ENCODE measurements at places on chromosomes 2 and 18. TPM values are rescaled to one million over a fixed set of nuclear protein-coding genes. Genes with fewer than 3 reads are reported as not detected.

DNA sequence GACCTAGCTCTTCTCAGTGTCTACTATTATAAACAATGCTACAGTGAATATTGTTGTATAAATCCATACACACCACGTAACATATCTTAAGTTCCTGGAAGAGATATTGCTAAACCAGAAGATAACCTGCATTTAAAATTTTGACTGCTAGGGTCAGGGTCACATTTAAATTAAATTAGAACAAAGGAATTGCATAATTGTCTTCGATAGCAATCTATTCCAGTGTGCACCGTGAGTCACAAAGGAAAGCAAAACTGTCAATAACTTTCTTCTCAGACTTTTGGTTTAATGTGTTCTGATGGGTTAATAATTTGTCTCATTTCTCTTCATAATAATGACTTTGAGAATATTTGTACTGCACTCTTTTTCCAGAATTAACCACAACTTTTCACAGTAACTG is 4.2 kb downstream of the GEN1 start:
- no peak for DNase-seq

- DNase-seq = peak; percentile 60
Measured at GRCh38 chr2:45651415-45652089, at the start of gene PRKCE. Gene PRKCE (plus strand): TSS chr2:45651675.

- DNase-seq = no peak
Measured at GRCh38 chr2:118351796-118352195, 263.5 kb downstream of the INSIG2 start.

- no peak for DNase-seq
Measured at GRCh38 chr2:179017773-179018357, 32.1 kb downstream of the CCDC141 start.

GRCh38 chr2:28163028-28163427 is 229.6 kb upstream of the FOSL2 start:
- no peak for DNase-seq

GRCh38 chr2:20143263-20143662 is 81.7 kb downstream of the SDC1 start:
- no peak for DNase-seq

DNA sequence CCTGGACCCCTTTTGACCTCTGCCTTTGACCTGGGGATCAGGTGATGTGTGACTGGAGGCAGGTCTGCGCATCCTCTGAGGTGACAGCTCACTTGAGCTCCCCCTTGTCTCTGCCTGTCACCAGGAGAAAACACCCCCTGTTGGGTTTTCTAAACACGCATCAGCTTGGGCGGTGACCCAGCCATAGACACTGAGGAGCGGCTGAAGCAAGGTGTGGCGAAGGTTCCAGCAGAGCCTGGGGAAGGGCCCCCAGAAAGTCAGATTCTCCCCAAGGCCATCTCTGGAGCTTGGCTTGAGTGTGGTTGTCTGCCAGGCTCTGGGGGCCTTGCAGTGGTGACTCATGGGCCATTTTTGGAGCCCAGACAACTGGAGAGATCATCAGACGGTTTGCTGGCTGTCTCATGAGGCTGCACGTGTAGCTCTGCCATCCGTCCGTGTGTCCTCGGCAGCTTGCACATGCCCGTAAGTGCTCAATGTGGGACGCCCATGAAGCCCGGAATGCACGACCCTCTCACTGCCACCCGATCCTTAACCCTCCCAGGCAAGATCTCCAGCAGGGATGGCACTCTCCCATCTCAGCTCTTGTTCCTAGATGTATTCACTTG is 29.4 kb downstream of the SIX3 start:
- DNase-seq = no peak

CFAP53 gene
- 72.8 TPM for polyA plus RNA-seq

- DNase-seq = no peak
Measured at GRCh38 chr2:219695145-219695709, 67.8 kb downstream of the SLC4A3 start.

CNRIP1 gene
- polyA plus RNA-seq = 10.5 TPM

DNA sequence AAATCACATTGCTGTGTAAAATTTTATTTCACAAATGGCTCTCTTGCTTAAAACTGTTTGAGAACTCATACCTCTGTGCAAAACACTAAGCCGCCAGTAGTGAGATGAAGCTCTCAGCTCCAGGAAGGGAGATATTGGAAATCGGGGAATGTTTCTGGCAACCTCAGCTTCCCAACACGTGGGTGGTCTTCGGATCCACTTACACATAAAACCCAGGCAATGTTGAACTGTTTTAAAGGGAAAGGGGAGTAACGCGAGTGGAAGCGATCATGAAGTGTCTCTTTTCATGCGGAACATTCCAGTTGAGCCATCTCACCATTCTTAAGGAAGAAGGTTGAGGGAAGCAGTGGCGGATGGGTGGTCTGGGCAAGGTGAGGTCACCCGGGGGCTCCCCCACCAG is 136.8 kb downstream of the ASB1 start:
- no peak for DNase-seq

DNA sequence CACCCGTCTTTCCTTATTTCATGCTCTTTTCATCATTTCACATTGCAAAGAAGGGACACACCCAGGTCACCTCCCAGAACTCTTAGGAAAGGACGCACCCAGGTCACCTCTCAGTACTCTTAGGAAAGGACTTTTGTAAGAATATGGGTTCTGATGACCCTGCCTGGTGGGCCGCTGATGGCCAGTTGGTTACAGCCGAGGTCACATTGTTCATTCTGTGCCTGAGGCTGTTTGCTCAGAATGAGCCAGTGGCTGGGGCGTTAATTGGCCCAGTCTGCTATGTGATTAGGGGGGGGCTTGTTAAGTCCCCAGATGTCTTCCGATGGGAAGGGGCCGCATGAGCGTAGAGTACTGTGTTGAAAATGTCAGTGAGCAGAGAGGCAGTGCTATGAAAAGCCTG is 9.4 kb downstream of the MLPH start:
- no peak for DNase-seq

DNA sequence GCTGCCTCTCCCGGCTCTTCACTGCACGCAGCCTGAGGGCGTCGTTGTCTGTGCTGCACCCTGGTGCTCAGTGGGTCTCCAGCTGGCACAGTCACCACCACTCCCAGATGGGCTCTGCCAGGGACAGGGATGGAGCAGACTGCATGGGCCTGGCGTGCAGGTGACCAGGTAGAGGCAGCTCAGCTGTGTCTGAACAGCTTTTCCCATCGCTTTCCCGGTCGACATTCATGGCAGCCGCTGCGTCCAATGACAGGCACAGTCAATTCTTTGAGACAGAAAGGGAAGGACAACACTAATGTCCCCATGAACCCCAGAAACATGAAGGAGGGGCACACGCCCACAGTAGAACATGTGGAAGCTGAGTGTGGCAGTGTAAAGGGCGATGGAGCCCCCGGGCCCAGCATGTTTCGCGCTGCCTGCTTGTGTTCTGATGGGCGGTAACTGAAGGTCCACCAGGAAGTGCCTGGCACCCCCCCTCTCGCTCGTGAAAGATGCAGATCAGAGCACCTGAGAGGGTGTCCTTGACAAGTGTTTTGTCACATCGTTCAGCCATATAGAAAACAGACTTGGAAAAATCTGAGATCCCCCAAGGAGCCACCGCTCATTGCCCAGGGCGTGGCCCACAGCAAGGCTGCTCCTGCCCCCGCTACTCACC is 122.4 kb downstream of the NFATC1 start:
- peak; percentile 7 for DNase-seq

DNA sequence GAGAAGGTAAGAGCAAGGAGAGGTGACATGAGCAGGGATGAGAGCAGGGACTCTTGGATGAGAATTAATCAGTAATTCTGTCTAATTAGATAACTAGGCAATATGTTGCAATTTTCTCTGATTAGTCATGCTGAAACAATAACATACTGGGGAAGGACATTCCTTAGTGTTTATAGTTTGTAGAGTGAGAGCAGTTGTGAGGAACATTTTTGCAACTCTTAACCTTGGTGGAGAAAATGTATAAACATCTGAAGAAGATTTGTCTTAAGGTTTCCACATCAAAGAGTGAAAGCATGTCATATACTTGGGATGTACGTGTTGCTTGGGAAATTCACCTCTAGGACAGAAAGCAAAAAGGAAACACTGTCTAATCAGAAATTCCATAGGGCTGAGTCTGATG is 955.4 kb upstream of the FANCL start:
- no peak for DNase-seq

DNA sequence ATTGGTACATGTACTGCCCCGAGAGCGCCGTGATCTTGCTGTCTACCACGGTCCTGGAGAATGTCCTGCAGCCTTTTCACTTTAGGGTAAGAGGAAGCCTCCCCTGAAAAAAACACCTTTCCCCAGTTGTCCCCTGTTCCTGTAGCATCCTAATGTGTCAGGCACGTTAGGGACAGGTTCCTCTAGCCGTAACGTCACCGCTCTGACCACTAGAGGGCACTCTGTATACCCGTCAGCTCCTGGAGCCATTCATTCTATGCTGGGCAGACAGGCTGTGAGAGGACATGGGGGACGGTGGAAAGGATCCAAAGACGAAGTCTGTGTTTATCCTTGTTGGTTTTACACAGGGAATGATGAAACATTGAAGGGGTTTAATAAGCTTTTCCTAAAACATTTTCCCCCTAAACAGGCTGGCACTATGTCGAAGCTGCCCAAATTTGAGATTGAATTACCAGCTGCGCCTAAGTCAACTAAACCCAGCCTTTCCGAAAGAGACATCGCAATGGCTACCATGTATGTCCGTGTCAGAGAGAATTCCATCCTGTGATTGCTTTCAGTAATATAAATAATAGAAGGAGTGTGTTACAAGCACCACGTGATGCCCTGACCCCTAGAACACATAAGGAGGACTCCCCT is 12.7 kb downstream of the RMC1 start:
- DNase-seq = peak; percentile 88

DNA sequence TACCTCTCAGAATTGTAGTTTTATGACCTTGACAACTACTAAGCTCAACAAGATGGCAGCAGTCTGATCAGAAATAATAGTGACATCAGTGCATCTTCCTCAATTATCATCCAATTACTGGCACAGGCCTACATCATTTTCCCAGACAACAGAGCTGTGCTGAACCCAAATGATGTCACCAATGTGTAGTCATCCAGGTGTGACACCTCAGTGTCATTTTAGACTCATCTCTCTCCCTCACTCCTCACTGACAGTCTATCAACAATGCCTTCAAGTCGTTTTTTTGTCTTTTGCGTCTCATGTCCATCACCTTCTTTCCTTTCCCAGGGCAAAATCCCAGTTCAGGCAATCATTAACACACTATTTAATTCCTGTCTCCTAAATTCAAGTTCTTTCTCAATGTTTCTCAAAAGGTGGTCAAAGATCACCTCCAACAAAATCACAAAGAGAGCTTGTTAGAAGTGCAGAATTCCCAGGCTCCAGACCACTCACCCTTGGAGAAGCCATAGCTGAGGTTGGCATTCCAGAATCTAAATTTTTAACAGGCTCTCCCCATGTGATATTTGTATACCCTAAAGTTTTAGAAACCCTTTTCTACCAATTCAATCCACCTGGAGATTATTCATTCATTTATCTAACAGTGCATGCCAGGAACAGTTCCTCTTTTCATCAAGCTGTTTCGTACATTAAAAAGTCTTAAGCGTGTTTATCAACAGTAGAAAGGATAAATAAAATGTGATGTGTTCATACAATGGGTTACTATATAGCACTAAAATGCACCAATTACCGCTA is 125.3 kb upstream of the KLF7 start:
- no peak for DNase-seq

GRCh38 chr2:144703852-144704708 is 184.2 kb upstream of the ZEB2 start:
- no peak for DNase-seq

- DNase-seq = no peak
Measured at GRCh38 chr2:146634230-146635097, 1210.4 kb upstream of the ACVR2A start.

RIT2 gene
- polyA plus RNA-seq = 0.82 TPM

DNA sequence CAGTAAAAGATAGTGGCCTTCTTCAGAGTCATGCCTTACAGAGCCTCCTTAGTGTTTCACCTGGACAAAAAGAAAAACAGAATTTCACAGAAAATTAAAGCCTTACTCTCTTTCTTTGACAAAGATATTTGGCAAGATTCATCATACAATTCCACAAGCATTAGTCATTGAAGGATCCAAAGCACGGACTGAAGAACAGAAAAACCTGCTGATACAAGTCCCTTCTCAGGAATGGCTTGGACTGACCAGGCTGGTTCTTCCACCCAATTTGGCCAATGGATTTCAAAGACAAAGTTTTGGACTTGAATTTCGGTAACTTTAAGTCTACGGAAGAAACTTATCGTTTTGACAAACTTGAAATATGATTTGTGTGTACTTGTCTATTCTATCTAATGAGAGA is 39.1 kb upstream of the GALNT3 start:
- no peak for DNase-seq

DNA sequence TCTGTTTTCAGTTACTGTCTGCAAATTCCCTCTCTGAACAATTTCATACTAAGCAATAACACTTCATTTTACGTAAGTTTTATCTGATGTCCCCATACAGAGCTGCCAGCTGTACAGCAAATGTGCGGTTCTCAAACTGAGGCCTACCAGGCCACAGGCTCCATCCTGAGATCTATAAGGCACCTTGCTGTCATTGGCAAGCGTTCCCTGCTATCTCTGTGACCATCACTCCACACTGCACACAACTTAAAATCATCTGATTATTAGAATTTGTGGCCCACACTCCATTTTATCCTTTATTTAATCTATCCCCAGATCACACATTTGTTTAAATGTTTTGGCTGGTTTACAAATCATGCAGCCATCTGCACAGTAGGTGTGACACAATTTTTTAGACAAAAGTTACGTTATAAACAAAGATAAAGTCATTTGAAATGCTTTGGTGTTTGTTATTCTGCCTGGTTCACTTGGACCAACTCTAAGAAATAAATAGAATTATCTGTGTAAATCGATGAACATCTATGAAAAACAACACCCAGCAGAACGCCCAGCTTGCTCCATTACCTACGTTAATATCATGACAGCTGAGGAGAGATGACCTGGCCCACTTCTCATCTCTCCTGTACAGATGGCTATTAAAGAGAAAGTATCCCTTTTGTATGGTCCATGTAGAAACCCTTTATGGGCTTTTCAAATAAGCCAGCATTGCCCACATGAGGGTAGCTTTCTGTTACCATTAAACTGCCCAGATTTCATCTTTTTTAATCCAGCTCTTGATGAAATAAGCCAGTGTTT is 162.4 kb downstream of the ZNF521 start:
- DNase-seq = no peak

GRCh38 chr2:76193089-76193488 is 482.4 kb upstream of the GCFC2 start:
- DNase-seq = no peak

DNA sequence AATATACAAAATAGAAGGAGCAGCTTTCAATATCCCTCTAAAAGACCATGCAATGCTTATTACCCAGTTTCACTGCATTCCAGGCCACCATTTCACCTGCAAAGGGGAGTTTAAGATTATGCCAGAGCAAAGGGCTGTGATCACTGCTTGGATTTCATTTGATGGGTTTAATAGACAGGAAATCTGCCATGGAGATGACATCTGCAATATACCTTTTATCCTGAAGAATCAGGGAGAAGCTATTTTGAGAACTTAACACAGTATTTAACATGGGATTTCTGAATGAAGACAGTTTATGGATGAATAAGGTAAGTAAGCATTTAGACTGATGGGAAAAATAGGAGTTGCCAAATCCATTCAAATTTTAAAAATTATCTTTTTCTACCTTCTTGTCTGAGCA is 303.0 kb upstream of the SLC8A1 start:
- no peak for DNase-seq

TMEM185B gene
- polyA plus RNA-seq = 41.2 TPM

VAMP5 gene
- 36.8 TPM for polyA plus RNA-seq

GRCh38 chr2:173434762-173435569 is 80.3 kb downstream of the CDCA7 start:
- DNase-seq = peak; percentile 38

PLEK gene
- 9.2 TPM for polyA plus RNA-seq

Measured in testis (tissue), 5 donors.